Bronchus fibroblast of lung (primary cell): ENCODE measurements at places on chromosomes 16 and 17. TPM values are rescaled to one million over a fixed set of nuclear protein-coding genes. Genes with fewer than 3 reads are reported as not detected.

MEIOC gene
- under 0.01 and 0.34 TPM in 2 replicates for total RNA-seq

HEATR9 gene
- not detected in 2 replicates for total RNA-seq

CACNB1 gene
- total RNA-seq, result 3.9 and 4.3 TPM in 2 replicates

HOXB3 gene
- 45.0 and 55.3 TPM in 2 replicates for total RNA-seq

ADGRG3 gene
- not detected in 2 replicates for total RNA-seq

CALB2 gene
- total RNA-seq, result under 0.01 TPM in 1 of 2 replicates, not detected in the other
